ENCODE measurements at places on chromosomes 1 and 21.
A peak's percentile ranks its signal among the peaks of the same experiment; 100 is the strongest.

- no peak for DNase-seq
Observed at GRCh38 chr1:160630523-160631451, 16.1 kb downstream of the SLAMF1 start.

DNA sequence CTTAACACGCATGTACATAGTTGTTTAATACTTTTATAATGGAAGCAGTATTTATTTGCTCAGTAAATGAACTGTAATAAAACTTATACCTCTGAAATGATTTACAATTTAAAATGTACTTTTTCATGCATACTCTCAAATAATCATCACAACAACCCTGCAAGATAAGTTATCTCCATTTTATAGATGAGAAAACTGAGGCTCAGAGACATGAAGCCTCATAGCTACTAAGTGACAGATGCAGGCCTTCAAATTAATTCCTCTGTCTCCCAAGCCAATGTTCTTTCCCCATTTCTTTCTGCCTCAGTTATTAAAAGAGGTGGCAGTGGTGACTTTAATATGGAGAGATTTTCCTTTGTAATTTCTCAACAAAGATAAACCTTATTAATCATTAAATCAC is 19.6 kb upstream of the CLCA1 start:
- DNase-seq = no peak

GRCh38 chr1:99969260-99969728 is 502 bp upstream of the SLC35A3 start:
- DNase-seq = peak; percentile 32

DNA sequence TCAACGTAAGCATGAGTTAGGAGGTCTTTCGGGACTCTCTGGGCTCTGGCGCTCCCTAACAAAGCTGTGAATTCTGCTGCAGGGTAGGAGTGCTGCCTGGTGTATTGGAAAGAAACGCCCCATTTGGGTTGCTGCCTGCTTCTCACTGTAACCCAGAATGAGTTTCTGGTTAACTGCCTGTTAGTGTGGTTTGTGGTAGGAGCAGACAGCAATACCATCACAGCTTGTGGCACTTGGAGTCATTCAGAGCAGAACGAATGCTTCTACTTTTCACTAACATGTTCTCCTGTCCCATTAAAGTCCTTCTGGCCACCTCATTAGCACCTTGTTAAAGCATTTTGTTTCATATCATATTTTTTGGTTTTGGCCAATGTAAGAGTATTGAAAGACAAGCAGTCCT is 18.1 kb downstream of the MAP3K7CL start:
- DNase-seq = no peak

DNA sequence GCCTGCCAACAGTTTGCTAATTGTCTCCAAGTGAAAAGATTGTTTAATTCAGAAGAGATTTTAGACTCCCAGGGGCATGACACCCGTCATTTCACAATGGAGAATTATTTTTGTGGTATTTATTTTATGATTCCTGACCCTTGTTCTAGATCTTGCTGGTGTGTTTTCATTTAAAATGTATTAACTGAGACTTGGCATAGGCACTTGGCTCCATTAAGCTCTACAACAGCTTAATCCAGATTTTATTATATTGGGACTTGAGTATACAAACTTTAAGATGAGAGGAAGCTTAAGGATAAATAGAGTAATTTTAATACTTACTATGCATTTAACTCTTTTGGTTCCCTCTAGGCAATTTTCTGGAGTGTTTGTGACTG is 101.3 kb upstream of the KCNE2 start:
- no peak for DNase-seq

GRCh38 chr1:218025454-218025853 is 259.6 kb upstream of the RRP15 start:
- no peak for DNase-seq

- no peak for DNase-seq
Observed at GRCh38 chr1:70738624-70739023, 309.0 kb downstream of the PTGER3 start.

DNA sequence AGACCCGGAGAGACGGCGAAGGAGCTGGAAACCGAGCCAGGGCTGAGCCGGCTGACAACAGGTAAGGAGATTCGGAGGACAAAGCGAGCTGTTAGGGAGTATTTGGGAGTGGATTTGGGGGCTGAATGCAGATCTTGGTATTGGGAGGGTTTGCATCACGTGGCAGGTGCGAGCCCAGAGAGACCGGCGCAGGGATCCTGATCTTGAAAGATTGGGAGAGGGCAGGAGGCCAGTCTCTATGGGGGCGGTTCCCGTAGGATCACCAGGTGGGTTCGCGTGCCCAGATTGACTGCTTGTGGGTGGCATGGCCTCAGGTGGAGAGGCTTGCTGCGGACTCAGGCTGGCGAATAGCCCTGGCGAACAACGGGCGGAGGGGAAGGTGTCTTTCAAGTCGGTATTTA is 204 bp downstream of the CIART start:
- peak; percentile 68 for DNase-seq

GRCh38 chr1:227321035-227321434 is 2.7 kb upstream of the CDC42BPA start:
- no peak for DNase-seq

DNA sequence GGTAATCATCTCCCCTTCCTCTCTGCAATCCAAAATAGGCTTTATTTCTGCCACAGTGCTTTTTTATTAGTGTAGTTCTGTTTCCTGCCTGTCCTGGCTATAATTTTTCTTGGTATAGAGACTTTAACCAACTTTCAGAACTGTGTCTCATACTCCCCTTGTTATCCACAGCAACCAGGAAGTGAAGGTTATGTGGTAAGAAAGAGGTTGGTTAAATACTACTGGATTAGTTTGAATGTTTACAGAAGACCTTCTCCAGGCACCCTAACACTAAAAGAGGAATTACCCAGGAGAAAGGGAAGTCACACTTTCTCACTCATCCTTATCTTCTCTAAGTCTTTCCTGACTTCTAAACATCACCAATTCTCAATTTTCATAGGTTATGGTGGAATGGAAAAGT is 17.8 kb upstream of the TNFSF4 start:
- no peak for DNase-seq

- no peak for DNase-seq
Observed at GRCh38 chr1:36855699-36856494, 178.4 kb downstream of the GRIK3 start.

GRCh38 chr21:41369920-41370839 is 8.4 kb downstream of the MX2 start:
- DNase-seq = no peak

DNA sequence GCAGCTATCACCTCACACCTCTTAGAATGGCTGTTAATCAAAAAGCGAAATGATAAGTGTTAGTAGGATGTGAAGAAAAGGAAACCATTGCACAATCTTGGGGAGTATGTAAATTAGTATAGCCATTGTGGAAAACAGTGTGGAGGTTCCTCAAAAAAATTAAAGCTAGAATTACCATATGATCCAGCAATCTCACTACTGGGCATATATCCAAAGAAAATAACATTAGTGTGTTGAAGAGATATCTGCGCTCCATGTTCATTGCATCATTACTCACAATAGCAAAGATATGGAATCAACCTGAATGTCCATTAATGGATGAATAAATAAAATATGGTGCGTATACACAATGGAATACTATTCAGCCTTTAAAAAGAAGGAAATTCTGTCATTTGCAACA is 68.9 kb downstream of the SNRPE start:
- DNase-seq = no peak

- no peak for DNase-seq
Observed at GRCh38 chr1:196515904-196516303, 92.3 kb downstream of the KCNT2 start.

- no peak for DNase-seq
Observed at GRCh38 chr21:43370091-43370658, 56.8 kb downstream of the SIK1 start.

DNA sequence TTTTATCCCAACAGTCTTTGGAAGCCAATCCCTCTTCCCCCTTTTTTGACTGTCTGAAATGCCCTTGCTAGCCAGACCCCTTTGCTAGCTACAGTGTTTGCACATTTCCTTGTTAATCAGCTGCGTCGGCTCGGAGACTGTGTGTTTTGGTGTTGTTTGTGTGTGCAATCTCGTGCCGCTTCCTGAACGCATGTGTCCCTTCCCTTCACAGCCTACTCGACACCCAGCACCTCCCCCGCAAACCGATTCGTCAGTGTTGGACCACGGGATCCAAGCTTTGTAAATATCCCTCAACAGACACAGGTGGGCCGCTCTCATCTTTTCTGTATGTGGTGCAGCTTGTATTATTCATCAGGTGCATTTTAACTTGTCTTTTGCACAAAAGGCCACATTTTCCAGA is 298.7 kb downstream of the TM2D1 start:
- DNase-seq = no peak

- DNase-seq = no peak
Observed at GRCh38 chr1:75502776-75503175, 108.1 kb downstream of the SLC44A5 start.

DNA sequence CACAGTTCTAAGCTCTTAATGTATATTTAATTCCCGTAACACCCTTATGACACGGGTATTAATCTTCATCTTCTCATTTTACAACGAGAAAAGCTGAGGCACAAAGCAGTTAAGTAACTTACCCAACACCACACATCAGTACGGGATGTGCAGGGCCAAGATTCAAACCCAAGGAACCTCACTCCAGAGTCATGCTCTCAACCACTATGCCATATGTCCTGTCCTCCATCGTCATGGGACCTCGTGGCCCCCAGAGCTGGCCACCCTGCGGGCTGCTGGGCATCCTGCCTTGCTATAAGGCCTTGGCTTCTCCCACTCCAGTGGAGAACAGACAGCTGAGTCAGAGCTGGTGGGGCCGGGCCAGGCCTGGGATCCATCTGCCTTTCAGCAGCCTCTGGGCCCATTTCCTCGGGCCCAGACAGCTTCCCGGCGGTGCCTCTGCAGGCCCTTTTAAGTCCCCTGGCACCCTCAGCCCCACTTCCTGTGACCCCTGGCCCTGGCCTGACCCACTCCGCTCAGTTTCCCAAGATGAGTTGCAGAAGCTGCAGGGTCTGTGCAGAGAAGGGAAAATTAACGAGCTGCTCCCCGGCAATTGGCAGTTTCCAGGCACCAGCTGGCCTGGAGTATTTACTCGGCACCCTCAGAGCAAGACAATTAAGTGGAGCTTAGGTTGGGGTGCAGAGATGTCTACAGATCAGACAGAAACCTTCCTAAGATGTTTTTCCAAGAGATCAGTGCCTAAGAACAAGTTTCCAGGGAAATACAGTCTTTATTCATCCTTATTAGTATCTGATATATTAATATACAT is 98.2 kb downstream of the EPHB2 start:
- DNase-seq = peak; percentile 37

DNA sequence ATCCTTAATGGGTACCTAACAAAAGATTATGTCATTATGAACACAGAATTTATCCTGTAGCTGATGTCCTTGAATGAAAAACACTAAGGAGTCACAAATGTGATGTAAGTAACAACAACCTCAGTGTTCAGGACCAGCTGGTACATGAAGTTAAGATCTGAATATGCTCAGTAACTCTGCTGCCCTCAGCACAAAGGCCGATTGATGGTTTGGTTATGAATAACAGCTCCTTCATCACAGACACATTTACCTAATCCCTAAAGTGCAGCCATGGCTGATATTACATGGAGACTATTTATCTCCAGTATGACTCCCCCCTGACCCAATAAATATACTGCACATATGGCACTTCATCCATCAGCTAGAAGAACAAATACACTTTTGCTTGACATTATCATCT is 75.2 kb downstream of the PLPPR5 start:
- DNase-seq = no peak

DNA sequence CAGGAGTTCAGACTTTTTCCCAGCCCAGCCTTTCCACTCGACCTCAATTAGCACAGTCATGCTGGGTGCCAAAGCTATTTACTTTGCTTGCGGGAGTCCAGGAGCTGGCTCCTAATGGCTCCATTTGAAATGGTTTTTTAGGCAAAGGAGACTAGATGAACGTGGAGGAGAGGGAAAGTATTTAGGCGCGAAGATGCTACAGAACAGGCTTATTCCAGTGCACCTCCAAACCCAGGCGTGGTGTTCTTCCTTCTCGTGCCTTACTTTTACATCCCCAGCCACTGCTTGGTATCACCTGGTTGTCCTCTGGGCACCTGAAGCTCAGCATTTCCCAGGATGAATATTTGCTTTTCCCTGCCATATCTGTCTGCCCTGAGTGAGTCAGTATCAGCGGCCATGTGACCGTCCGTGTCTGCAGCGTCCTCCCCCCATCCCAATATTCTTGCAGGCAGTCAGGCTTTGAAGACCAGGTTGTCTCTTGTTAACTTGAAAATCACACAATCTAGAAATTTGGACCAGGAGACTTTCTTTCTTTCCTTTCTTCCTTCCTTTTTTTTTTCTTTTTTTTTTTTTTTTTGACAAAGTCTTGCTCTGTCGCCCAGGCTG is 198.5 kb downstream of the DYRK1A start:
- DNase-seq = peak; percentile 44

GRCh38 chr1:116879478-116880133 is 30.1 kb upstream of the PTGFRN start:
- DNase-seq = no peak

GRCh38 chr1:51270751-51271150 is 34.7 kb downstream of the RNF11 start:
- DNase-seq = no peak

GRCh38 chr1:22636927-22637326 is 499 bp downstream of the C1QA start:
- DNase-seq = no peak

GRCh38 chr1:40901886-40902852 is 40.0 kb upstream of the CITED4 start:
- DNase-seq = no peak

GRCh38 chr1:51957618-51958017 is 32.9 kb downstream of the RAB3B start:
- no peak for DNase-seq

GRCh38 chr1:151494741-151495281 is 16.4 kb upstream of the CGN start:
- DNase-seq = no peak

- DNase-seq = no peak
Observed at GRCh38 chr1:35120458-35121133, 41.4 kb downstream of the ZMYM1 start.

DNA sequence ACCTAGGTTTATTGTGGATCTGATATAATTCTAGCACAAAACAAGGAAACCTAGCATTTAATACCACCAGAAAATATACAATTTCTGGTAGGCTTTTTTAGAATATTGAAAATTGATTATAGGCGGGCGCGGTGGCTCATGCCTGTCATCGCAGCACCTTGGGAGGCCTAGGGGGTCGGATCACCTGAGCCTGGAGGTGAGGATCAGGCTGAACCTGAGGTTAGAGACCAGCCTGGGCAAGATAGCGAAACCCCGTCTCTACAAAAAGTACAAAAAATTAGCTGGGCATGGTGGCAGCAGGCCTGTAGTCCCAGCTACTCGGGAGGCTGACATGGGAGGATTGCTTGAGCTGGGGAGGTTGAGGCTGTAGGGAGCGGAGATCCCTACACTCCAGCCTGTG is 948 bp upstream of the COP1 start:
- DNase-seq = no peak

Measured in midbrain (tissue), 1 donor.